Hematopoietic multipotent progenitor cell treated with erythropoietin and hydrocortisone succinate and interleukin-3 and kit ligand, for 15 days (in vitro differentiated cells): ENCODE measurements at places on chromosomes 4 and X.

DNA sequence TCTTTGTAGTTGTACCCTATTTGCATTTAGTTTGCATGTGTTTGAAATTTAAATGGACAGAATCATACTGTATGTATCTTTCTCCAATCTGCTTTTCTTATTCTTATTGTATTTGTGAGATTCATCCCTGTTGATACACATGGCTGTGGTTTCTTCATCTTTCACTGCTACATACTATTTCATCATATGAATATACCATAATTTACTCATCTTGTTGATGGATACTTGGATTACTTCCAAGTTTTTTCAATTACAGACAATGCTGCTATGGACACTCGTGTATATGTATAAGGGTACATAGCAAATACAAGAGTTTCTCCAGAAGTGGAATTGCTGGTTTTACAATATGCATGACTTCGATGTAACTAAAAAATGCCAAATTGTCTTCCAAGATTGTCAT lies 11.8 kb upstream of the KLHL8 start:
- no peak for DNase-seq

- no peak for DNase-seq
These were observed 81.9 kb downstream of the FHDC1 start for GRCh38 chr4:153018031-153018430.

DNA sequence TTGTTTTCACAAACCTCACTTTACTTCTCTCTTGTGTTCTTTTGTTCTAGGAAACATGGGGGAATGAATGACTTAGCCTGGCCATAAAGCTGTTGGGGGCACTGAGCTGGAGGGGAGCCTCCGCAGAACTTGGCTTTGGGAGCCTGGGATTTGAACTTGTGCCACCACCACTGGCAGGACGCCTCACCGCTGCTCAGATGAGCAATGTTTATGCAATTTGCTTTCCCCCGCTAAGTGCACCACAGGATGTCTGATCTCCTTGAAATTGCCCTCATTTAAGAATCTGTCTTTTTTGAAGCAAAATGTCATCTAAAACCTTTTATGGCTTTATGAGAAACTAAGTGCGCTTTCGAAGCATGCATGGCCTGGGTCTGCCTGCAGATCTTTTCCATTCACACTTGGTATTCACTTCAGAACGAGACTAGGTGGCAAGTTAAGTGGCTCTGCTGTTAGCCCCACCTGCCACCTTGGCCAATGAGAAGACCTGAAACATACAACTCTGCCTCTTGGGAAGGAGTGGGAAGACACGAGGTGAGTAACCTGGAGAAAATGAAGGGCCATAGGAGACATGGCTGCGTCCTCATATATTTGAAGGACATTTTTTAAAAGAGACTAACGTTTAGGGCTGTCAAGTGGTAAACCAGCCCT lies 119.3 kb downstream of the LDB2 start:
- no peak for DNase-seq

DNA sequence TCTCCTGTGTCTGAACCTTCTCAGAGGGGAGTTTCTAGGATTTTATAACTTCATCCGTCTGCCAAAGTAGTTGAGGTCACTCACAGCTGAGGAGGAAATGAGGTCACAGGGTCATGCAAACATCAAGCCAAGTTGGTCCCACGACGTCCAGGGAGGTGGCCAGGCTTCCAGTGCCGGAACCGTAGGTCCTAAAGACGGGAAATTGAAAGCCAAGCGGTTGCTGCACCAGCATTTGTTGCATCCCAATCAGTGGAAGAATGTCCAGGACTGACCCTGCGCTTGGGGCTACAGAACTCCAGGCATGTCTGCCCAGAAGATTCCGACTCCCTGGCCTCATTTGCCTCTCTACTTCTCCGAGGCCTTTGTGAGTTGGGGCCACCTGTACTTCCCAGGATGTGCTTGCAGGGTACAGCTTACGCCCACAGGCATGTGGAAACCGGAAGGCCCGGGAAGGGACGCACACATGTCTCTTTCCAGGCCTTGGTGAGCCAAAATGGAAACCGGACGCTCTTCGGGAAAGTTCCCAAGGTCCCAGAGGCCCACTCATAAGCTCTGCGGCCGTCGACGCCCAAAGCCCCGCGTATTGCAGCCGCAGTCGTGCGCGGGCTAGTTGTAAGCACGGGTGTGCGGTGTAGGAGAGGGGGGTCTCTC lies 9.3 kb downstream of the PRDM8 start:
- no peak for DNase-seq

GRCh38 chrX:68686097-68686977 lies 38.9 kb downstream of the STARD8 start:
- DNase-seq: peak; percentile 56

DNA sequence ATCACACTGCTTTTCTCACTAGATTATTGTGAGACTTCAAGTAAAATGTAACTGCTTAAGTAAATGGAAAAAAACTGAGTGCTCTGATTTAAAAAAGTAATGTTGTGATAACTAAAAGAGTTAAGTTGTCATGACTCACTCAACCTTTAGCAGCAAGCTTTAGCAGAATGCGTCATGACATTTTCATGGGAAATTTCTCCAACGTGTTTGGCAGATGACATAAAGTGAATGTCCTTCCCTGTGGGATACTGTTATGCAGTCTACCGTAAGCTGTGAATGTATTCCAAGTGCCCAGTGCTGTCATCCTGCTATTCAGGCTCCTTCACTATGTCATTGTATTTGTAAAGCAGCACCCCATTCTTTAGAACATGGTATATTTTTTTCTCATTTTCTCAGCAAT lies 136.2 kb downstream of the CPXCR1 start:
- no peak for DNase-seq

DNA sequence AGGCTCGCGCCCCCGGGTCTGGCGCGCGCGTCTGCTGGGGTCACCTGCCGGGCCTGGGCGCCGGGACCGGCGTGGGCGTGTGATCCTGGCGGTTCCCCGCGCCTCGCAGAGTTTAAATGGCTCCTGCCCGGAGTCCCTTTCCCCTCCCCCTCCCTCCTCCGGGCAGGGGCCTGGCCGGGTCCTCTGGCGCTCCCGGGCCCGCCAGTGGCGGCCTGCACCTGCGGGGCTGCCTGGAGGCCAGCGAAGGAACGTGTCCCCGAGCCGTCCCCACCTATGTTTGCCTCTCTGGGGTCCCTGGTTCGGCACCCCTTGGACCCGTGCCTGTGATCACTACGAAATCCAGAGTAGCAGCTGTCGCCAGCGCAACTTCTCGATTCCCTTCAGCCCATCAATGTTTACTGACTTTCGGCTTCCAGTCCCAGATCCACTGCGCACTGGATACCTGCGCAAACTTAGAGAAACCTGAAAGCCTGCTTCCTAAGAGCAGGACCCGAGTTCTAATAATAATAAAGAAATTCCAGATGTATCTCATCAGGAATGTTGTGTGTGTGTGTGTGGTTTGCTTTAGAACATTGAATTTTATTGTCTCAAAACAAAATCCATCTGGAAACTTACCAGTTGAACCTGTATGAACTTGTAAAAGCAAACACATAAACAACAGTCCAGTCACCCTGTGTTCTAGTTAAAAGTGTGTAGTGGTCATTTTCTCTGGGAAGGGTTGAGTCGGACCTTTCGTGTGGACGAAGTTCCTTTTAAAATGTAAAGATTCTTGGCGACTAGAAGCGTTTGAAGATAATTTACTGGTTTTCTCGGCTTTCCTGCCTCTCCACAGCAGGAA lies 788 bp downstream of the SHROOM2 start:
- DNase-seq: no peak

- no peak for DNase-seq
These were observed 310.0 kb downstream of the PRR32 start for GRCh38 chrX:127129510-127129909.

- no peak for DNase-seq
These were observed 331.3 kb upstream of the SFRP2 start for GRCh38 chr4:154120006-154120676.

- no peak for DNase-seq
These were observed 24.4 kb upstream of the PLA2G12A start for GRCh38 chr4:109754093-109754857.

- no peak for DNase-seq
These were observed 70.5 kb downstream of the CLCN5 start for GRCh38 chrX:49992853-49993252.

- no peak for DNase-seq
These were observed 511.5 kb downstream of the SPIN4 start for GRCh38 chrX:62839596-62839995.

GRCh38 chrX:72569786-72570185 lies 2.9 kb downstream of the HDAC8 start:
- DNase-seq: no peak

GRCh38 chr4:53653484-53654053 lies 62.3 kb upstream of the LNX1 start:
- no peak for DNase-seq

DNA sequence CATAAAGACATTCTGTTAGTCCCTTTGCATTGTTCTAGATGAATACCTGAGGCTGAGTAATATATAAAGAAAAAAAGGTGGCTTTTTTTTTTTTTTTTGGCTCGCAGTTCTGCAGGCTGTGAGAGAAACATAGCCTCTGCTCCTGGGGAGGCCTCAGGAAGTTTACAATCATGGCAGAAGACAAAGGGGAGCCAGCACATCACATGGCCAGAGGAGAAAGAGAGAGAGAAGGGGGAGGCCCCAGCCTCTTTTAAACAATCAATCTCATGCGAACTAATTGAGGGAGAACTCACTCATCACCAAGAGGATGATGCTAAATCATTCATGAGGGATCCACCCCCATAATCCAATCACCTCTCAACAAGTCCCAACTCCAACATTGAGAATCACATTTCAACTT lies 364.0 kb upstream of the EPHA5 start:
- DNase-seq: no peak

GRCh38 chr4:5782829-5783476 lies 72.0 kb downstream of the EVC start:
- no peak for DNase-seq

DNA sequence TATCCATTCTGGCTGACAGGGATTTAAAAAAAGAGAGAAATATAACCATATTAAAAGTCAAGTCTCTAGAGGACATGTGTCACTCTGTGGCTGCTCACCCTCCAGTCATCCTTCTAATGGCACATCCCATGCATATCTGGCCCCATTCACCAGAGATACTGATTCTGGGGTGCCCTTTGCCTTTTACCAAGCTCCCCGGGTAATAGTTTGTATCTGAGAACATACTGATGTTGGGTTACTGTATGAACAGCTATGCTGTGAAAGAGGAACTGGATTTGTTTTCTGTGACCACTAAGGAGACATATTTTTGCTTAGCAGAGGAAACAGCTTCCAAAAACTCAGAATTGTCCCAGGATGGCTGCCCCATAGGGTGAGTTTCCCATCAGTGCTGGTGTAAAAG lies 56.0 kb downstream of the SAT1 start:
- DNase-seq: no peak

GRCh38 chr4:183118141-183118540 lies 19.1 kb downstream of the WWC2 start:
- DNase-seq: no peak
